Amniotic epithelial cell (primary cell): ENCODE measurements at places on chromosomes 12 and 14.

DNA sequence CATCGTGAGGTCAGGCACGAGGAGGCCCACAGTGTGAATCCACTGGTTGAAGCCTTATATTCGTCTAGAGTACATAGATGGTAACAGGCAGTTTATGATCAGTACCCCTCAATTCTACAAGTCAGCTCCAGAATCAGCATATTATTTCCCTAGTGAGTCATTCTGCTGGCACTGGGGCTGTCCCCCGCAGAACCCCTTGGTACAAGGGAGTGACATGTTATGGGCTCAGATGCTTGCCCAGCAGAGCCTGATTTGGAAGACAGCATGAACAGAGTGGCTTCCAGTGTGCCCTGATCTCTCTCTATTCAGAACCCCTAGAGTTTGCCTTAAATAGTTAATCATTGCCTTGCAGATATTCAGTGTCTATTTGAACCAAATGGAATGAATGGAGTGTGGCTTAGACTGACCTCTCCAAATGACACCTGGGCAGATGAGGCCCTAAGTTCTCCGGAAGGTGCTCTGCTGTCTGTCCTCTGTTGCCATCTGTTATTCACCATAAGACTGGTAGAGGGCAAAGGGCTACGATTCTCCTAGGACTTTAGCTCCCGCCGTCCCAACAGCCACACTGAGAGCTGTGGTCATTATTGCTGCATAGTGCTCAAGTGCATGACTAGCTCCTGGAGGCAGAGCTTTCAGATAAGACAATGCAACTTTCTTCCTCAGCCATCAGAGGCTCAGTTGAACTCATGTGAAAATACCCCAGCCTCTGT is 41.1 kb downstream of the CACNA2D4 start:
- DNase-seq: no peak

DNA sequence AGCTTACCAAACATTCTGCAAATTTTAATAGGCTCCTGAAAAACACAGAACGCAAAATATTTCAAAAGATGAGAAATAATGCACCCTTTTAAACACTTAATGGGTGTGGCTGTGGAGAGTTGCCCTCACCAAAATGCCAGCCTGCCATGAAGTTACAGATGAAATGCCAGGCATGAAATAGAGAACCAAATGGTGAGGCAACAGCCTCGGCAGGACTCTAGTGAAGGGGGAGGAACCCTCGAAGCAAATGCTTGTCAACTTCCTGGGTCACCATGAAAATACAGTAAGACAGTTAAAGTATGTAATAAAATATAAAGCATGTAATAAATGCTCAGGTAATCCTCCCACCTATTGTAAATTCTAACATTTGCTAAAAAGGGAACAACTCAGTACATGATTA is 24.1 kb downstream of the DUSP16 start:
- DNase-seq: no peak

DNA sequence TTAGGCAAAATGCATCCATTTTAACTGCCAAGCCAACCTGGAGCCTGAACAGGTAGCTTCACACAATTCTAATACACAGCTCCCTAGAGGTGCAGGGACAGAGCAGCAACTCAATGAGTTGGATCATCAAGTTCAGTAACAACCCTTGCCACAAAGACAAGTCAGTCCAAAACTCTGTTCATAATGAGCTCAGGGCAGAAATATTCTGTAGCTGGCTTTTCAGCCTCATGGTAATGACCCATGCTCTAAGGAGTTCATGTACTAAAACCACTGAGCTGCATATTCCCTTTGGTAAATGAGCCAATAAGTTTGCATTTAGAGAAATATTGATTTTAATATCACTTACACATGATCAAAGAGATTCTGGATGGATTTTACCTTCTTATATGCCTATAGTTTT is 316.1 kb downstream of the SEC23A start:
- no peak for DNase-seq

GRCh38 chr12:5034603-5035002 is 9.1 kb upstream of the KCNA5 start:
- no peak for DNase-seq

DNA sequence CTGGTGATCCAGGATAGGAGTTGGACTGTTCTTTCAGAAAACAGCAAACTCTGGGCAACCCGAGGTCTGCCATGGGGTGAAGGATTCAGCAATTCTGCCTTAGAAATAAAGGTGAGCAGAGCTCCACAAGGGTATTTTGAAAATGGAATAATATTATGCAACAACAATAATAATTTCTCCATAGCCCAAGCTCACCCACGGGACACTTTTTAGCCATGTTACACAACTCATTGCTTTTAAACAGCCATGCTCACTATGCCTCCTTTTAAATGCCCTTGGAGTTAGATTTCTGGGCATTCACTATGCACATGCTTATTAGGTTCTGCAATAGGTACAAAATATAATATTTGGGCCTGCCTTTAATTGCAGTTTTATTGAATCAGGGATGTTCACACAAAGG is 37.2 kb downstream of the SLC35F4 start:
- no peak for DNase-seq

DNA sequence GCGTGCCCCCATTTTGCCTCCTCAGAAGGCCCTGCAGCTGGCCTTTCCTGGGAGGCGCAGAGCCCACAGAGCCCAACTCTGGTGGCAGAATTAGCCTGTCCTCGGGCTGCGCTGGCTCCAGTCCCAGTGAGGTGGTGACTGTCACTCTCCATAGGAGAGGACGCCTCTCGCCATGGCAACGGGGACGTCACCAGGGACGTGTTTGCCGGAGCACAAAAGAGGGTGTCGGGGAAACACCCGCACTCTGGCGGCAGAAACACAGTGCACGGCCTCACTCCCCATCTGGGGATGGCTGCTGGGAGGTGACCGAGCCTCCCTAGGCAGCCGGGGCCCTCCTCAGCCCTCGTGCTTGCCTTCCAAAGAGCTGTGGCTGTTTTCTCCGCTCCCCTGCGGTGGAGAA is 50.2 kb upstream of the NCOR2 start:
- no peak for DNase-seq

DNA sequence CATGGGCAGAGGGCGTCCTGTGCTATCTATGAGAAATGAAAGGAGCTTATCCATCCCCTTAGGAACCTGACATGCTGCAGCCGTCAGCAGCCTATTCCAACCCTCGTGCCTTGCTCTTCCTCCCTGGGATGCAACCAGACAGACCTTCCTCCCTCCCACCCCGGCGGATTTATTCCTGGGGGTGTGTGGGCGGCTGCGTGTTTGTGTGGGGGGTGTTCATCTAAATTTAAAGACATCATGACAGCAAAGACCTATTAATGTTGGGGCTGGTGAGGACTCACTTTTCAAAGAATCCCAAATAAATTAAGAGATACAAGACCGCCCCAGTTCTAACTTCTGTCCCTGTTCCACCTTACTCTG is 52.0 kb downstream of the WSCD2 start:
- no peak for DNase-seq

DNA sequence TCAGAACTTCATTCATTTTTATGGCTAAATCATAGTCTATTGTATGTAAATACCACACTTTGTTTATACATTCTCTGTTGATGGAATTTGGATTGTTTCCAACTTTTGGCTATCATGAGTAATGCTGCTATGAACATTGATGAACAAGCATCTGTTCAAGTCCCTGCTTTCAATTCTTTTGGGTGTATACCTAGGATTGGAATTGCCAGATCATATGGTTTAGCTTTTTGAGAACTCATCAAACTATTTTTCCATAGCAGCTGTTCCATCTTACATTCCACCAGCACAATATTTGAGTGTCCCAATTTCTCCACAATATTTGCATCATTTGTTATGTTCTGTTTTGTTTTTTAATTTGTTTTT is 52.3 kb upstream of the CCND2 start:
- no peak for DNase-seq

DNA sequence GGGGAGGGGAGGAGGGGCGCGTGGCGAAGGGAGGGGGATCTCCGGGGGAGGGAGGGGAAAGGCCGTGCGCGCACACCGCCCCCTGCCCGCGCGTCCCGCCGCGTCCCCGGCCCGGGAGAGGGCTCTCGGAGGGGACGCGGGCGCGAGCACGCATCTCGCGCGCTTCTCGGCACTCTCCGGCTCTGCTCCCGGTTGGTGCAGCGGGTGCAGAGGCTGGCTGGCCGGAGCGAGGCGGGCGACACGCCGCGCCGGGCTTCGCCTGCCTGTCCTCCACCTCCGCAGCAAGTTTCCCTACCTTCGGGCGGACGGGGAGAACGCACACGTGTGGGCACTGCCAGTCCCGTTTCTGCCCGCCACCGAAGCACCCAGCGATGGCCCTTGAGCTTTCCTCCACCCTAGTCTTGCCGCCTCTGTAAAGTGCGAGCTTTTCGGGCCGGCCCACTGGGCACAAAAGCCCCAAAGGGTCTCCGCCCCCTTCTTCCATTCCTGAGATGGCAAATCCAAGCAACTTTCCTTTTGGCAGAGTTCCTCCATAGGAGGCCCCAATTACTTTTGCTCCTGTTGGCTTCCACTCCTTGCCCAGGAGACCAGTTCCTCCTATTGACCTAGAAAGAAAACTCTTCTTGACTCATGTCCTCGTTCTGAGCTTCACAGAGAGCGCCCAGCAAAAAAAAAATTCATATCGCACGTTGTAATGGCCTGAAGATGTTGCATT is 363 bp upstream of the CSAD start:
- DNase-seq: peak; percentile 72

GRCh38 chr12:47351526-47351925 is 271.8 kb upstream of the AMIGO2 start:
- no peak for DNase-seq

DNA sequence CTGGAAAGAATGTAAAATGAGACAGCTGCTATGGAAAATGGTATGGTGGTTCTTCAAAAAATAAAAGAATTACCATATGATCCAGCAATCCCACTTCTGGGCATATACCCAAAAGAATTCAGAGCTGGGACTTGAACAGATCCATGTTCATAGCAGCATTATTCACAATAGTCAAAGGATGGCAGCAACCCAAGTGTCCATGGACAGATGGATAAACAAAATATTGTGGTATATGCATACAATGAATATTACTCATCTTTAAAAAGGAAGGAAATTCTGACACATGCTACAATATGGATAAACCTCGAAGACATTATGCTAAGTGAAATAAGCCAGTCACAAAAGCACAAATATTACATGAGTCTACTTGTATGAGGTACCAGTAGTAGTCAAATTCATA is 9.1 kb downstream of the RAB2B start:
- peak; percentile 46 for DNase-seq

GRCh38 chr12:76428117-76428516 is 79.9 kb upstream of the BBS10 start:
- DNase-seq: no peak

- no peak for DNase-seq
Measured at GRCh38 chr12:103422328-103422727, 73.4 kb downstream of the C12orf42 start.
